HFFc6 (cell line): ENCODE measurements at places on chromosomes 4 and X. TPM values are rescaled to one million over a fixed set of nuclear protein-coding genes. Genes with fewer than 3 reads are reported as not detected.

- H3K4me3 ChIP-seq: no peak overlapping the region
- no peaks in the 10 kb centered on the region for H3K36me3 ChIP-seq
- H3K27me3 ChIP-seq: no peaks in the 10 kb centered on the region
- no peak for DNase-seq
- H3K4me1 ChIP-seq: peaks cover 24% of the 10 kb centered on the region
These were observed 138.0 kb downstream of the ZNF674 start for GRCh38 chrX:46407036-46407752.

DNA sequence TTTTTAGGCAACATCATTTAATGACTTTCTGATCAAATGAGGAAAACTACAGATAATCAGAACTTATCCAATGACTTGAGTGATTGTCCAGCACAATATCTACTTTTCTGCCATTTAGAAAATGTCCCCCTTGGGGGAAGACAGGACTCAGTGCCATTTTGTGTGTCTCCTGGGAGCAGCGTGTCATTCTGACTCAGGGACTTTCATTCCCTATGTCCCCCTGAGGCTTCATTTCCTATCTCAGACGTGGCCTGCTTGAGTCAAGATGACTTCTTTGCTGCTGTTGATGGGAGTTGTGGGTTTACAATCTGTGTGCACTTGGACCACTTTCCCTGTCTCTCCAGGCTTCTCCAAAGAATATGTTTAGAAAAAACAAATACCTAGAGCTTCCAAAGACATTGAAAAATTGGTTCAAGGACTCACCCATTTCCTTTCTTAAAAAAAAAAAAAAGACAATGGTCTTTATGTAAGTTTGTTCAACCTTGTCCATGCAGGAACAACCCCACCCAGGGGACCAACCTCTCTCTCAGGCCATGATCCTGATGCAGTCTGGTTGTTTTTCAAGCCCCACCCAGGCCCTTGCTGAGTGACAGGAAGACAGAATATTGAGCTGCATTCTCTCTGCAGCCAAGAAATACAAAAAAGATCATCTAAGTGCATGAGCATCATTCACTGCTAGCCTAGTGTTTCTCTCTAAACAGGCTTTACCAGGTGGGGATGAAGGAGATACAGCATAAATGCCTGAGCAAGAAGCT is 34.3 kb upstream of the TMEM154 start:
- H3K36me3 ChIP-seq: peaks cover 7% of the 10 kb centered on the region
- DNase-seq: no peak
- H3K4me1 ChIP-seq: no peaks in the 10 kb centered on the region
- no peak overlapping the region for H3K4me3 ChIP-seq
- H3K27ac ChIP-seq: no peak overlapping the region
- peaks cover 22% of the 10 kb centered on the region for H3K27me3 ChIP-seq

Gene ARAP2
- not detected in 3 replicates for total RNA-seq

Gene NLRP2B
- total RNA-seq: not detected in 3 replicates
